ENCODE measurements at places on chromosomes 2 and 18.

- DNase-seq, result no peak
Observed at GRCh38 chr2:161388146-161388779, 27.8 kb upstream of the TBR1 start.

- no peak for DNase-seq
Observed at GRCh38 chr2:7009207-7009911, 92.1 kb downstream of the RNF144A start.

GRCh38 chr2:45047301-45047700, 38.0 kb upstream of the SIX2 start:
- DNase-seq, result no peak

GRCh38 chr2:183163821-183164649, 39.8 kb downstream of the NUP35 start:
- no peak for DNase-seq

GRCh38 chr2:101972621-101973434, 18.9 kb upstream of the IL1R2 start:
- DNase-seq, result no peak

GRCh38 chr18:37986665-37987064, 421.1 kb upstream of the CELF4 start:
- no peak for DNase-seq

DNA sequence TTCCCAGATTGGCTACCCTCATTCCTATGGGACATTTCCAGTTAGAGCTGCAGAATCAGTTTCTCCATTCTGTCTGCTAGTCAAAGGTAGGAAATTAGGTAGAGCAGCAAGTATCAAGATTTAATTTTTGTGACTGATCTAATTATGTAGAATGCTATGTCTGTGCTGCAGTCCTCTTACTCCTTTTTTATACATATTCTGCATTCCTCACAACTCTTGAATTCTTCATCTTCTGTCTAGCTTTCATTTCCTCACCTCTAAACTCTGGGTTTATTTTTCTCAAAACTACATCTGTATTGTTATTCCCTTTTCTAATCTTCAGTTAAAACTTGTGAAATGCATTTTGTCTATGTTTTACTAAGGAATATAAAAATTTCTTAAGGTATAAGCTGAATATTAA, 8.6 kb downstream of the SGO2 start:
- DNase-seq, result no peak

DNA sequence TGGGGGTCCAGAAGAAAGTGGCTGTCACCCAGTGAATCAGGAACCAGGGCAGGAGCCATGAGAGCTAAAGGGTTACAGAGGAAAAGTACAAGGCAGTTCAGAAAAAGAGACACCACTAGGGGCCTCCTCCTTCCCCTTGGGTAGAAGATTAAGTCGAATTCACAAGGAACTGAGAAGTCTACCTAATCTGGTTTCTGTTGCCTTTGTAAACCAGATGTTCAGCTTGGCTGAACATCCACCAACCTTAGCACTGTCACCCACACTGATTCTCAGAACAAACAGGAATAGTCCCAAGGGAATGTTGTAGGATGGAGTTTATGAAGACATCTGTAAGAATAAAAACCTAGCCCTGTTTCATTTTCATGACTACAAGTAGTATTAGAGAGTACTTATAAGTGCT, 90.4 kb upstream of the NOSTRIN start:
- no peak for DNase-seq

DNA sequence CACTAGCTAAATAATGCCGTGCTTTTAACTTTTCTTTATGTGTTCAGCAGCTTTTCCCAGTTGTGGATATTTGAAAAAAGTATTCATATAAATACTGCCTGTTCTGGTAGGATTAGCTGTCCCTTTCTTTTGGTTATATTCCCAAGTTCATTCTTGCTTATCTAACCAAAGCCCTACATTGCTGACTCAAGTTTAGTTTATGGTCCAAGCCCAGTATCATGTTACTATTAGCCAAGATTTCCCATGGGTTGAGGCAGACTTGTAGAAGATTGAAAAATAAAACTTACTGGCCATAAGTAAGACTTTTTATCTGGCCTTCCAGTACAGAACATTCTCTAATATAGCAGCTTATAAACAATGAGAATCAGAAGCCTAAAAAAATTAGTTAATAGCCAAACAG, 49.7 kb upstream of the NFE2L2 start:
- DNase-seq, result no peak

- no peak for DNase-seq
Observed at GRCh38 chr2:44550561-44550960, 188.8 kb downstream of the CAMKMT start.

DNA sequence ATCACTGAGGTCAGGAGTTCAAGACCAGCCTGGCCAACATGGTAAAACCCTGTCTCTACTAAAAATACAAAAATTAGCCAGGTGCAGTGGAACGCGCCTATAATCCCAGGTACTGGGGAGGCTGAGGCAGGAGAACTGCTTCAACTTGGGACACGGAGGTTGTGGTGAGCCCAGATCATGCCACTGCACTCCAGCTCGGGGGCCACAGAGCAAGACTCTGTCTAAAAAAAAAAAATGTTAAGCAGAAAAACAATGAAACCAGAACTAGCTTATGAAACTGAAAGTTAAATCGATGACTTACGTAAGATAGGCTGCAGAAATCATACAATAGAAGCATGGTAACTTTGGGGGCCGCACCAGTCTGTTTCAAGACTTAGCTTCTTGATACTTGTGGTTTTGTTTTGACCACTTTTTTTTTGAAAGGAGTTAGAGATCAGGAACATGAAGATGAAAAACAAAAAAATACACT, 6.2 kb upstream of the GPR155 start:
- peak; percentile 70 for DNase-seq

- no peak for DNase-seq
Observed at GRCh38 chr2:108119492-108119891, 120.3 kb upstream of the SULT1C3 start.

Data from stimulated activated CD4-positive, alpha-beta T cell treated with anti-CD3 and anti-CD28 coated beads, Interleukin-4, amount 100 ng/mL, for 24 hours (primary cell).